Anterior cingulate cortex (tissue), 58 donors: ENCODE measurements at places on chromosomes 13 and 19.

GRCh38 chr19:1577929-1578618, 9.9 kb upstream of the MEX3D start:
- DNase-seq = no peak

GRCh38 chr19:35388277-35389054, 17.6 kb downstream of the GPR42 start:
- DNase-seq = no peak

DNA sequence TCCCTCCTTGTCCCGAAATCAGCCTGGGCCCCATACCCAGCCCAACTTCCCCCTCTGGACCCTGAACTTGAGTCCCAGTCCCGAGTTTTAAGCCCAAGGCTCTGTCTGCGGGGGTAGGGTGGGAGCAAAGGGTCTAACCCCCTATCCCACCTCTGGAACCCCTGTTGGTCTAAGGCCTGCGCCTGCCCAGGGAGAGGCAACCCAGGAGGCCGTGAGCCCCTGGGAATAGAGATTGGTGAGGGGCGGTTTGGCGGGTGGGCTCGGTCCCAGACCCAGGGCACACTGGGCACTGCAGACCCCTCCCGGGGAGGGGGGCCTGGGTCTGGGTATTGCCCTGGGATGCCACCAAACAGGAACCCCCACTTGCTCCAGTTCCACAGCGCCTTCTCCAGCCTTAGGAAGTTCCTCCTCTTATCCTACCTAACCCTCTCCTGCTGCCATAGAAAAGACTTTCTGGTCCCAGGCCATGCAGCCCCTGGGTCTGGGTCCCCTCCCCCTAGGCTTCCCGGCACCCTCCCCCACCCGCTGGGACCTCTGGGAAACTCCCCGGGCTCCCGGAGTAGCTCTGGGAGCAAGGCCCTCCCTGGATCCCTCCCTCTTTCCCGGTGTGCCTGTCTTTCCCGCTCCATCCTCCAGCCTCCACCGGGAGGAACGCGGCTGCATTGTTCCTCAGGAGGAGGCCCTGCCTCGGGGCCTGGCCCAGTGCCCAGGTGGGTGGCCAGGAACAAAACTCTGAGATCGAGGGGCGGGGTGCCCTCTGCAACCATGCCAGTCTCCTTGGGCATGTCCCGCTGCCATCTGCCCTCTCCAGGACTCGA, 33.6 kb upstream of the NANOS3 start:
- no peak for DNase-seq

- no peak for DNase-seq
Measured at GRCh38 chr19:38020311-38020710, 113.3 kb downstream of the SIPA1L3 start.

GRCh38 chr13:81406639-81407292, 1065.8 kb upstream of the SPRY2 start:
- DNase-seq = no peak

- no peak for DNase-seq
Measured at GRCh38 chr13:49811527-49811908, 19.0 kb upstream of the KPNA3 start.

DNA sequence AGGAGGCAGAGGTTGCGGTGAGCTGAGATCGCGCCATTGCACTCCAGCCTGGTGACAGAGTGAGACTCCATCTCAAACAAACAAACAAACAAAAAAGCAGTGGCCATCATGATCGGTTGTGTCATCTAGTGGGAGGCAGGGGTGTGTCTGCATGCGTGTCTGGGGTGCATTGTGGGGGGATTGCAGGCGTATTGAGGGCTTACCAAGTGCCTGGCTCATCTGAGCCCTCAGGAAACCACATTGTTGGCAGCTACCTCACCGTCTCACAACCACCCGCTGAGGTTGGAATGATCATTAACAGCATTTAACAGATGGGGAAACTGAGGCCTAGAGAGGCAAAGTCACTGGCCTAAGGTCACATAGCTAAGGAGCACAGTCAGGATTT, 30.5 kb downstream of the NFIC start:
- no peak for DNase-seq

DNA sequence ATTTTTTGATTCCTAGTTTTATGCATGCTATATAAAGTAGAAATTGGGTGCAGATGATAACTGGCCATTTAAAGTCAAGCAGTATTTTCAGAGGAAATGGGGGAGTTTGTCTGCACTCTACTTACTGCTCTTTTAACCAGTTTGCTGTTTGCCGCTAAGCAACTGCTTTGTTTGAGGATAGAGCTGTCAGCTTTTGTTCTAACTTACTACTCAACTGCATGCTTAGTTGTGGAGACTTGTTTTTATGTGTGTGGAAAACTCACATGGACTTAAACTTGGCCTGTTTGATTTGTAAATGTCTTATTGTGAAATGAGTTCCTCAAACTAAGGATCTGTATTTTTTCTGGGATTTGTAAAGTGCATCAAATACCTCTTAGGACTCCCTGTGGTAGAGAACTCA, 591.1 kb downstream of the PCDH9 start:
- no peak for DNase-seq

- no peak for DNase-seq
Measured at GRCh38 chr13:33003458-33004019, 12.7 kb upstream of the KL start.

DNA sequence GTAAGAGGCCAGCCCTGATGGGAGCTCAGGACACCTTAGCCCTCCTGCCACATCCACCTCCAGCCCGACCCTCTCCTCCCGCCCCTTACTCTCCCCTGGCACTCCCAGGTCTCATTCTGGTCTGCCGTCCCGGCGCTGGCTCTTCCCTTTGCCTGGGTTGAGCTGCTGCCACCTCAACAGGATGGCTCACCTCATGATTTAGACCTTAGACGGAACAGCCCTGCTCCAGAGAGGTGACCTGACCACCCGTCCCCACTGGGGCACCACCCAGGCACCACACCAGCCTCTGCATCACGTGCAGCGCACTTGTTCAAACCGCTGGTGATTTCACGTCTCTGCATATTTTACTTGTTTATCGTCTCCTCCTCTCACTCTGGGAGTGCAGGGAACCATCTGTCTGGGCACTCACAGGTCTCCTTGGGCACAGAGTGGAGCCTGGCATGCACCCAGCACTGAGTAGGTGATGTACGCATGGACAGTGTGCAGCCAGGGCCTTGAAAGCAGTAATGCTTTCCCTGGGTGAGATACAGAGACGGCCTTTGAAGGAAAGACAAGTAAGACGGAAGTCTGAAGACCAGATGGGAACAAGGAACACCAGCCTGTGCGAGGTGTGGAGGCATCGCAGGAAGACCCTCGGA, 183.1 kb downstream of the KATNAL1 start:
- no peak for DNase-seq

GRCh38 chr13:73195091-73195490, 136.3 kb downstream of the KLF5 start:
- no peak for DNase-seq

GRCh38 chr19:28314756-28315155, 898.2 kb downstream of the UQCRFS1 start:
- DNase-seq = no peak

- DNase-seq = no peak
Measured at GRCh38 chr19:7859831-7860713, 14.1 kb downstream of the PRR36 start.

GRCh38 chr13:24221007-24221406, 60.5 kb downstream of the SPATA13 start:
- no peak for DNase-seq

GRCh38 chr19:36488846-36489117, 579 bp downstream of the ZNF566 start:
- DNase-seq = peak; percentile 40

- DNase-seq = no peak
Measured at GRCh38 chr19:18737954-18738351, 53.2 kb downstream of the COMP start.

DNA sequence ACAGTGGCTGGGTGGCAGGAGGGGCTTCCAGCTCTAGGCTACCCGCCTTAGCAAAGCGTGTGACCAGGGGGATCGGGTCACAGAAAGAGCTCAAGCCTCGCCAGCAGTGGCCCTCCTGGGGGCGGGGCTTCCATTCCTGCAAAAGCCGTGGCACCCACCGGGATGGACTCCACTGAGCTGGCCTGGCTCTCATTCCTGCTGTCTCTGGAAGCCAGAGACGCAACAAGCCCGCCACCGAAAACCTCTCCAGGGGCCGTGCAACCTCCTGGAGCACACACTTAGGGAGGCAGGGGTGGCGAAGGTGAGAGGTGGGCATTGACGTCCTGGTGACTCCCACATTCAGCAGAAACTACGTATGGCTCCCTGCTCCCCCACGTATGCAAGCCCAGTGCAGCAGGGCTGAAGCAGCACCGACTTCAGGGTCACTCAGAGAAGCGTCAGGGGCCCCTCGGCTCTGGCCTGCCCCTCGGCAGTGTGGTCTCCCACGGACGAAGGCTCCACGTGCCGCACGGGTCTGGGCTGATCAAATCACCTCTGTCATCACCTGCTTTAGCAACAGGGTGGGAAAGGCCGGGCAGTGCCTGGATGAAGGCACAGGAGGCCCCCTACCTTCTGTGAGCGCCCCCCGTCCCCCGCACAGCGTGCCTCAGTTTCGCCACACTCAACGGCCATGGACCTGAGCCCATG, 3.1 kb downstream of the C19orf25 start:
- no peak for DNase-seq

- no peak for DNase-seq
Measured at GRCh38 chr19:47790398-47790814, 11.9 kb downstream of the SELENOW start.

DNA sequence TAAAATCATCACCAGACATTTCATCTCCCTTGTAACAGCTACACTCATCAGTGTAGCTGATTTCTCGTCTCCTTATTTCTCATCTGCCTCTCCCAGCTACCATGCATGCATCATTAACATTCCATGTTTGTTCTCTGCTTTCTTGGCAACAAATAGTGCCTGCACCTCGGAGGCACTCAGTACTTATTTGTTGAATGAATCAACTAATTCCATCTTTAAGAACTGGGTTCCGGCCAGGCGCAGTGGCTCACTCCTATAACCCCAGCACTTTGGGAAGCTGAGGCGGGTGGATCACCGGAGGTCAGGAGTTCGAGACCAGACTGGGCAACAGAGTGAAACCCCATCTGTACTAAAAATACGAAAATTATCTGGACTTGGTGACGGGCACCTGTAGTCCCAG, 63.9 kb upstream of the GTF3A start:
- no peak for DNase-seq

DNA sequence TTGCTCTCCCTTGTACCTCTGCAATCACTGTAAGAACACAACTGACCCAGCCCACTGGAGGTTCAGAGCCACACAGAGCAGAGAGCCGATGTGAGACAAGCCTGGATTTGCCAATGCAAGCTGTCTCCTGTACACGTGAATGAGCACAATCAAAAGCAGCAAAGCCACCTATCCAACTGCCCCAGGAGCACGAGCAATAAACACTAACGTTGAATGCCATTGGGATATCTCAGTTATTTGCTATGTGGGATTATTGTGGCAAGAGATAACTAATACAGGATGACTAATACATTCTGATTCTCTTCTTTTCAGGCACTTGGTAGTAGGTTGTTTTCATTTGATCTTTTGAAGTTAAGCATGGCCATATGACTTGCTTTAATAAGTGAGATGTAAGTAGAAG, 85.2 kb upstream of the FAM216B start:
- no peak for DNase-seq

- DNase-seq = no peak
Measured at GRCh38 chr19:15291548-15292021, 40.8 kb downstream of the BRD4 start.

GRCh38 chr13:51738226-51738905, 65.6 kb downstream of the DHRS12 start:
- DNase-seq = no peak

- no peak for DNase-seq
Measured at GRCh38 chr13:34506796-34507195, 435.3 kb upstream of the NBEA start.

DNA sequence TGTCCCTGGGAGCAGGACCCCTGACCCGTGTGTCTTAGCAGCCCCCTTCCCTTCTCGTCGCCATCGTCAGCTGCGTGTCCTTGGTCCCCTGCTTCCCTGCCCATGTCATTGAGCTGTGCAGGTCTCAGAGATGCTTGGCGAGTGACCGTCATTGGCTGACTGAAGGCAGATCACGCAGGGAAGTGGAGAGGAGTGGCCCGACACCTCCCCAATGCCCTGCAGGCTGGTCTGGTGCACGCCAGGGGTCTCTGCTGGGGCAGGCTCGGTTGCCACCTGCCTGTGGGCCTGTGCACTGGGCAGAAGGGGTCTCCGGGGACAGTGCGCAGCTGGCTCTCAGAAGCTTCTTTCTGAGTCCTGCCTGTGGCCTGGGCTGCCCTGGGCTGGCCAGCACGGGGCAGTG, 6.2 kb downstream of the GNA11 start:
- no peak for DNase-seq

DNA sequence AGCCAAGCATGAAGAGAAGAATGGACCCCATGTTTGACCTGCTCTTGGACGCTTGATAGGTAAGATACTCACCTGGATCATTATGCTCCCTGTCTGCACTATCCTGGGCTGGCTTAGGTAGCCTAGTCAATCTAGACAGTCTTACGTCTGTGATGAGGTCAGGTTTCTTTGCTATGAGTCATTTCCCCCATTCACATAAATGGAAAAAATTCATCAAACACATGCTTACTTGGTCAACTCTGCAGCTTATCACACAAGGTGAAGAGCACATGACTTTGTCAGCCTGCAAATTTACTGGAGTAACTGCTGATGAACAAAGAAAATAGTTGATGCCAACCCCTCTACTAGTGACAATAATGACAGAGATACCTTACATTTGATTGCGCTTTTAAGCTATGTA, 170.0 kb downstream of the NUFIP1 start:
- no peak for DNase-seq

GRCh38 chr19:20209051-20209450, 42.0 kb downstream of the ZNF486 start:
- no peak for DNase-seq

GRCh38 chr19:38042132-38042531, 135.1 kb downstream of the SIPA1L3 start:
- no peak for DNase-seq

- no peak for DNase-seq
Measured at GRCh38 chr19:612941-613340, 20.4 kb downstream of the POLRMT start.

- DNase-seq = no peak
Measured at GRCh38 chr19:39162441-39163043, 34.2 kb upstream of the NCCRP1 start.

GRCh38 chr13:49421391-49421790, 22.5 kb downstream of the CAB39L start:
- DNase-seq = no peak

DNA sequence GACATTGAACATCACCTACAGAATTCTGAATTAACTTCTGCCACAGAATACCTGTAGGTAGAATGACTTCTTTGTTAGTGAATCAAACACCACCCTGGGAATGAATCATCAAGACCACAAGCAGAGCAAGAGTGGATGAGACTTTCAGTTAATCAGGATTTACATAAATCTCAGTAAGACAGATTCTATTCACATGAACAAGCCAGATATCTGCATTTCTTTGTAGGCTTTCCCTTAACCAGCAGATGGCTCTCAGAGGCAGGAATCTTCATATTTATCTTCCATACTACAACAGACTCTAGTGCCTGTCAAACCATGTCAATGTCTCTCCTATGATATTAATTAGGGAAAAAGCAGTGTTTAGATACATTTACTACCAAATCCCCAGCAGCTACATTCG, 412.1 kb downstream of the KLF12 start:
- no peak for DNase-seq

GRCh38 chr13:75425216-75426009, 56.6 kb downstream of the TBC1D4 start:
- no peak for DNase-seq
